ENCODE measurements at places on chromosomes 16 and 17.

DNA sequence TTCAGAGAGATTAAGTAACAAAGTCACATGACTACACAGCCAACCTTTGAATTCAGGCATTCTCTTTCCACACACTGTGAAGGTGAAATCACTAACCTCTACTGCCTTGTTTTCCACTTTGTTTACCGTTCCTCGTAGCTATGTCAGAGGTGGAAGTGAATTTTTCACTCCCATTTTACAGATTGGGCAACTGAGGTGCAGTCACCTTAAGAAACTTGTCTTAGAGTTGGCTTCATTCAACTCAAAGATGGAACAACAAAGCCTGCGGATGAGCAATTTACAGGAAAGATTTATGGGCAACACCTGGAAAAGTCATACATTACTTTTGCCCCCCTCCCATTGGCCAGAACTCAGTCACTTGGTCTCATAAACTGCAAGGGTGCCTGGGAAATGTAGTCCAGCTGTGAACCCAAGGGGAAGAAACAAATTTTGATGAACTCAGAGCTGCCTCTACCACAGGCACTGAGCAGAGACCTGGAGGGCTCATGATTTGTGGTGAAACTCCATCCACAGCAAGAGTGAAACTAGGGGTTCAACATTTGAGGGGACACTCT lies 784.6 kb upstream of the EEF2KMT start:
- no peak for DNase-seq

GRCh38 chr16:50467943-50468748 lies 80.0 kb upstream of the NKD1 start:
- DNase-seq = no peak

DNA sequence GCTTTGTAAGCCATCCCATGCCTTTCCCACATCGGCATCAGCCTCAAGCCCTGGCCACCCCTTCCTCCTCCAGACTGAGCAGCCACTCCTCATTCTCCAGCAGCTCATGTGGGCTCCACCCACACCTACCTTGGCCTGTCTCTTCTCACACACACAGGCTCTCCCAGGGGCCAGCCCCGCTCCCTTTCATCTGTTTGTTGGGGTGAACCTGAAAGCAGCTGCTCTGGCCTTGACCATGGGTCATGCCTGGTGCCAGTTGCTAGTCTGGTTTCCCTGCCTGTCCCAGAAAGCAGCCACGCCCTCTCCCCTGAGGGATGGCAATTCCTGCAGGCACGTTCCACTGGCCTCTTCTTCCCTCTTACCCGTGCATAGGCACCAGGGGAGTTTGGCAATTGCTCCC lies 11.4 kb upstream of the TMEM238L start:
- DNase-seq = no peak

- no peak for DNase-seq
Measured at GRCh38 chr16:72537664-72538063, 365.7 kb upstream of the PMFBP1 start.

DNA sequence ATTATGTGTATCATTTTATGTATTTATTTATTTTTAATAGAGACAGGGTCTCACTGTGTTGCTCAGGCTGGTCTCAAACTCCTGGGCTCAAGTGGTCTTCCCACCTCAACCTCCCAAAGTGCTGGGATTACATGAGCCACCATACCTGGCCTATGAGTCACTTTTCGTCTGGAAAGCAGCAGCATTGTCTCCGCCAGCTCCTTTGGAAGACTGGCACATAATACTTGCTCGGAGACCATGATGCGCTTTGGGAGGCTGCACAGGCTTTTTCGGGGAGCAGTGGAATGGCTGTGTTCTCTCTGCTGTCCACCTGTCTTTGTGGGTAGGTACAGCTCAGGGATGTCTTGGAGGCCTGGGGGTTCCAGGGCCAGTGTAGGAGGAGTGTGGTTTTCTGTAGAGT lies 102.2 kb downstream of the AATF start:
- DNase-seq = no peak

DNA sequence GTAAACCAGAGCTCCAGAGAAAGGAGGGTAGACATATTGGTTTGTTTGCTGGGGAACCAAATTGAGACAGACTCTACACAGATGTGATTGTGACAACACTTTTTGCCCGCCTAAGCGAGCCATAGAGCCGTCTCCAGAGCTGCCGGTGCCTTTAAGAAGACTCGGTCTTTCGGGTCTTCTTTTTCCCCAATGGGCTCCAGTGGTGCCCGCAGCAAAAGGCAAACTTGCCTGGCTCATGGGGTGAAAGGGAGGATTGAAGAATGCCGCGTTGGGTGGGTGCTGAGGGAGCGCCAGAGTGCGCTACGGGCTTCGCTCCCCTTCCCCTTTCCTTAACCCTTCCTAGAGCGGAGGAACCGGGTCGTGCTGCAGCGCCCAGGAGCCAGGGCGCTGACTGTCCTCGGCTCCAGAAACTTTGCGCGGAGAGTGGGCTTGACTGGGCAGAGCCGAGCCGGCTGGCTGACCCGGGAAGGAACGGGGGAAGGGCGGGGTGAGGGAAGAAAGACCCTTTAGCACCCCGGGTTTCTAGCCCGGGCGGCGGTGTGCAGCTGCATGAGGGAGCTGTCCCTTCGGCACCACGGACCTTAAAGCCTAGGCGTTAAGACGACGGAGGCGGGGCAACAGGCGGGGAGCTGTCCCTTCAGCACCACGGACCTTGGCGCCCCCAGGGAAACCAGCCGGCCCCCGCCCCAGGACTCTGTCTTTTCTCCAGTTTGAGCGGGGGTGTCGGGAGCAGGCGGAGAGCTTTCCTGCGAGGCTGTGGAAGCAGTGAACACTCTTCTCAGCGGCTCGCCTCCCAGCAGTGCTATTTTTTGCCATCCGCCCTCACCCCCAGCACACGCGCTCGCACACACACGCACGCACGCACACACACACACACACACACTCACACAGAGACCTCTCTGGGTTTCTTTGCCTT lies at the start of gene CACNG3:
TSS of gene CACNG3 (plus strand) at position 880 of the 916 bp plus-strand sequence. CDS start 420 bp downstream, outside the sequence.
- DNase-seq = peak; percentile 61

- no peak for DNase-seq
Measured at GRCh38 chr17:35256629-35257028, 13.8 kb downstream of the SLFN5 start.

DNA sequence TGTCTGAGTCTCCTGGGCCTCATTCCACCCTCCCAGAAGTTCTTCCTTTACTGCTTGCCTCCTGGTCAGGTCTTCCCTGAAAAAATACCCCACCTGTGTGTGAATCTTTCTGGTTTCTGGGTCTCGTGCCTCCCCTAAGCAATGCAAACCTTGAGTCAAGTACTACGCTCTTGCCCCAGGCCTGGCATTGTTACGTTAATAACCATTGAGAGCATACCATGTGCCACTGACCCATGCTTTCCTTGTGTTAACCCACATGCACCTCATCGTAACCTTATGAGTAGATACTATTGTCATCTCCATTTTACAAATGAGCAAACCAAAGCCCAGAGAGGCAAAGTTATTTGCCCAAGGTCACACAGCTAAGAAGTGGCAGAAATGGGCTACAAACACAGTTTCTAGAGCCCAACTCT lies 25.4 kb upstream of the TOB1 start:
- no peak for DNase-seq

DNA sequence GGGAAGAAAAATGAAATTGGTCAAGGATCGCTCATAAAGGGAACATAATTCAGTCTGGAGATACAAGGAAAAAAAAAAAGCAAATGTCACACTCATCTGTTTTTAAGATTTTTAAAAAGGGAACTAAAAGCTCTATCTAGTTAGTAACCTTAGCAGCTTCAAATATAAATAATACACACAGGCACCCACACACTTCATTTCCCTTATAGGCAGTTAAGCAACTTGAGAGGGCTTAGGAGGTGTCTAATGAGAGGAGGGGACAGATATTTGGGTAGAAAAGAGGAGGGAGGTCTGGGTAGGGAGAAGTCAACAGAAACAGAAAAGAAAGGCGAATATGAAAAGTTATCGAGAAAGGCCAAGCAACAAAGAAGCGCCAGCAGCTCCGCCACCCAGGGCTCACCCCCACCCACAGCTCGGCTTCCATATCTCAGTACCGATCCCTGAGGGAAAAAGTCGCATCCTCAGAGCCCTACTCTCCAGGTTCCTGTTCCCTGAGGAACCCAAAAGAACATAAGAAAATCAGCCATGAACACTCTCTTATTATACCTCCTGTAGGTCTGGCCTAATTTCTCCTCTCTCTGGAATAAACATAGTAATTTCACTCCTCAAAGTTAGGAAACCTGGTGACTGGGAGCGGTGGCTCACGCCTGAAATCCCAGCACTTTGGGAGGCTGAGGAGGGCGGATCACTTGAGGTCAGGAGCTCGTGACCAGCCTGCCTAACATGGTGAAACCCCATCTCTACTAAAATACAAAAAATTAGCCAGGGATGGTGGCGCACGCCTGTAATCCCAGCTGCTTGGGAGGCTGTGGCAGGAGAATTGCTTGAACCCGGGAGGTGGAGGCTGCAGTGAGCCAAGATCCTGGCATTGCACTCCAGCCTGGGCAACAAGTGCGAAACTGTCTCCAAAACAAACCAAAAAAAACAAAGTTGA lies 69.6 kb upstream of the RCVRN start:
- no peak for DNase-seq

DNA sequence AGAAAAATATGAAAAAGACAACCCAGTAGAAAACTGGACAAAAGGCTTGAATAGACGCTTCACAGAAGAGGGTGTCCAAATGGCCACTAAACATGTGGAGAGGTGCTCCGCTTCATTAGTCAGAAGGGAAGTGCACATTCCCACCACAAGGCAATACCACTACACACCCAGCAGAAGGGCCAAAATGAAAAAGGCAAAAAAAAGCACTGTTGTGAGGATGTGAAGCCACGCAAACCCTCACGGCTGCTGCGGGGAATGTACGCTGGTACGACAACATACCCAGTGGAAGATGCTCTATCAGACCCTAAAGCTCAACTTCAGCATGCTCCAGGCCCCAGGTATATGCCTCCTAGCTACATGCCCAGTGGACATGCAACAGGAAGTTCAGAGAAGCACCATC lies 17.0 kb downstream of the PIK3R5 start:
- DNase-seq = no peak

DNA sequence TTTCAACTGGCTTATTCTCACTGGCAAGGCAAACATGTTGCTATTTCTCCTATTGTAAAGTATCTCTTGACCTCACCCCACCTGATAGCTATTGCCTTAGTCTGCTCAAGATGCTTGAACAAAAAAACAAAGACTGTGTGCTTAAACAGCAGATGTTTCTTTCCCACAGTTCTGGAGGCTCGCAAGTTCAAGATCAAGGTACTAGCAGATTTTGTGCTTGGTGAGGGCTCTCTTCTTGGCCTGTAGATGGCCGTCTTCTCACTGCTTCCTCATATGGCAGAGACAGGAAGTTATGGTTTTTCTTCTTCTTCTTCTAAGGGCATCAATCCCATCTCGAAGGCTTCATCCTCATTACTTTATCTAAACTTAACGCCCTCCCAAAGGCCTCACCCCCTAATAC lies 109.7 kb upstream of the CLEC3A start:
- DNase-seq = no peak

DNA sequence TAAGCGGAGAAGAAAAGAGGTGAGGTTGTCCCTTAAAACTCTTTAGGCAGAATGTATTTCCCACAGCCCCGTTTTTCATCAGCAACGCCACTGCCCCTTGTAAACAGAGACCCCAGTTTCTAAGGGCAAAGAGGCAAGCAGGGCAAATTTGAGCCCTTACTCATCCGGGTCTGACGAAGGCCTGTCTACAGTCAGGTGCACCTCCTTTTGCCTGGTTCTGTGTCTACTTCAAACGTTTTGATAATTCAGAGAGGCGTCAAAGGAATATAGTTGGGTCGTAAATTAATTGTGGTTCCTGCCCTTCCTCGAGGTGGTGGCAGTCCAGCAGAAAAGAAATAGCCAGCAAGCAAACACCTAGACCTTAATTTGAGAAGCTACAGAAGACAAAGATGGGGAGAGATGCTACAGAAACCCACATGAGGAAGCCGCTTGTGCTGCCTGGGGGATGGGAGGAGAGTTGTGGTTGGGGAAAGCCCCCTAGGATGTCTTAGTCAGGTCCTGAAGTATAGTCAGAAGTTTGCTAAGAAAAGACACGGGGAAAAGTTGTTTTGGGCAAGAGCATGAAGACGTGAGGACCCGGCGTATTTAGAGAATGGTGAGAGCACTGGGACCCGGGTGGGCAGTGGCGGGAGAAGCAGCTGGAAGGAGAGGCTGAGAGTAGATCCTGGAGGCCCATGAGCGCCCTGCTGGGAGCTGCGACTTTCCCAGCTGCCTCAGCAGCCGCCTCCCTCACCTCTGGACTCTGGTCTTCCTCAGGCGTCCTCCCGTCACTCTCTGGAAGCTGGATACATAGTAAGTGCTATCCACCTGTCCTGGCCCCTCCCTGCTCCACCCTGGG lies 2.4 kb downstream of the FBRS start:
- no peak for DNase-seq

GRCh38 chr17:33482636-33483035 lies 189.5 kb upstream of the ASIC2 start:
- DNase-seq = no peak

GRCh38 chr16:71430744-71431143 lies 11.1 kb downstream of the TLE7 start:
- DNase-seq = no peak

GRCh38 chr16:85134076-85134788 lies 22.0 kb upstream of the CIBAR2 start:
- DNase-seq = no peak

GRCh38 chr16:72149676-72150464 lies 22.1 kb downstream of the PMFBP1 start:
- no peak for DNase-seq

DNA sequence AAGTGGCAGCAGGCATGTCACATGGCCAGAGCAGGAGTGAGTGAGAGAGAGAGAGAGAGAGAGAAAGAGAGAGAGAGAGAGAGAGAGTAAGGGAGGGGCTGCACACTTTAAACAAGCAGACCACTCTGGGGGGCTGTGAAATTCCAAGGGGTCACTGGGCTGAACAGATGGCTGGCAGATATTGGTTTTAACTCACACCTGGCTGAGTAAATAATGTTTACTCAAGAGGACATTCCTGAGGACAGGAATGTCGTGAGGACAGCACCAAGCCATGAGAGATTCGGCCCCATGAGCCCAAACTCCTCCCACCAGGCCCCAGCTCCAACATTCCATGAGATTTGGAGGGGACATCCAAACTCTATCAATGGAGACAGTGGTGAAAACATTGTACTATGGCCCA lies 269.7 kb downstream of the CBLN1 start:
- no peak for DNase-seq

Measured in GM12891 (cell line).